SIG-M5 (cell line): ENCODE measurements at places on chromosomes 1 and 21.

DNA sequence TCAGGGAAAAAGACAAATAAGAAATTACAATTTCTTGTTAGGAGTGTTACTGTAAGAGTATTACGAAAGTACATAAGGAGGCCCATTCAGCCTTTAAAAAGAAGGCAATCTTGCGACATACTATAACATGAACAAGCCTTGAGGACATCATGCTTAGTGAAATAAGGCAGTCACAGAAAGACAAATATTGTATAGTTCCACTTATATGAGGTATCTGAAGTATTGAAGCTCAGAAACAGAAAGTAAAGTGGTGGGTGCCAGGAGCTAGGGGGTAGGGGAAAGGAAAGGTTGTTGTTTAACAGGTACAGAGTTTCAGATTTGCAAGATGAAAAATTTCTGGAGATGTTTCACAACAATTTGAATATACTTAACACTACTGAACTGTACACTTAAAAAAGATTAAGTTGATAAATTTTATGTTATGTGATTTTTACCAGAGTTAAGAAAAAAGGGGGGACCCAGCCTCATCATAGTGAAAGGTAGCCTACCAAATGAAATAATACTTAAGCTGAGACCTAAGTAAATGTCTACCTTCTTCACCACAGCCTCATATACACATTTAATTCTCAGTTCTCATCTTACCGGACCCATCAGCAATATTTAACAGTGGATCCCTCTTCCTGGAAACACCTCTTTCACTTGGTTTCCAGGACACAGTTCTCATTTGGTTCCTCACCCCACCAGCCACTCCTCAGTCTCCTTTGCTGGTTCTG, 19.5 kb downstream of the USP24 start:
- DNase-seq = peak; percentile 61

- DNase-seq = no peak
Measured at GRCh38 chr21:45600248-45600647, 43.3 kb upstream of the PCBP3 start.

- peak; percentile 72 for DNase-seq
Measured at GRCh38 chr1:38009088-38009840, 3.3 kb upstream of the UTP11 start.

DNA sequence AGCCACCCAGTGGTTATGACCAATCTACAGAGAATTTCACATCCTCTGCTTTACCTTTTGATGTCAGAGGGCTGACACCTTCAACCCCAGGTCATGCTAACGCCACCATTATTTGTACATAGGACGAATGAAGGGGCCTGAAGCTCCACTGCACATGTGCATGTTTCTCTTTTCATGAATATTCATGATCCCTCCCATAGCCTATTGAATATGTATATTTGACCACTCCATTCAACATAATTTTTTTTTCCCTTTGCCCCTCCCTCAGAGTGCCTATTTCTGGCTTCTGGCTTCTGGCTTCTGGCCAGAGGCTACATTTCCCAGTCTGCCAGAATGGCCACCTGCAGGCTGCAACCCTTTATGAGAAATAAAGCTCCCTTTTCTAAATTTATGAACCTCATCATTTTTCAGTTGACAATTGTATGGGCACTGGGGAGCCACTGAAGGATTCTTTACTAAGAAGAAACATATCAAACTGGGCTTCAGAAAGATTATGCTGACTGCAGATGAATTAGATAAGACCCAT, 406.7 kb downstream of the SIPA1L2 start:
- no peak for DNase-seq

- DNase-seq = no peak
Measured at GRCh38 chr1:228368801-228369607, 37.6 kb downstream of the TRIM11 start.

DNA sequence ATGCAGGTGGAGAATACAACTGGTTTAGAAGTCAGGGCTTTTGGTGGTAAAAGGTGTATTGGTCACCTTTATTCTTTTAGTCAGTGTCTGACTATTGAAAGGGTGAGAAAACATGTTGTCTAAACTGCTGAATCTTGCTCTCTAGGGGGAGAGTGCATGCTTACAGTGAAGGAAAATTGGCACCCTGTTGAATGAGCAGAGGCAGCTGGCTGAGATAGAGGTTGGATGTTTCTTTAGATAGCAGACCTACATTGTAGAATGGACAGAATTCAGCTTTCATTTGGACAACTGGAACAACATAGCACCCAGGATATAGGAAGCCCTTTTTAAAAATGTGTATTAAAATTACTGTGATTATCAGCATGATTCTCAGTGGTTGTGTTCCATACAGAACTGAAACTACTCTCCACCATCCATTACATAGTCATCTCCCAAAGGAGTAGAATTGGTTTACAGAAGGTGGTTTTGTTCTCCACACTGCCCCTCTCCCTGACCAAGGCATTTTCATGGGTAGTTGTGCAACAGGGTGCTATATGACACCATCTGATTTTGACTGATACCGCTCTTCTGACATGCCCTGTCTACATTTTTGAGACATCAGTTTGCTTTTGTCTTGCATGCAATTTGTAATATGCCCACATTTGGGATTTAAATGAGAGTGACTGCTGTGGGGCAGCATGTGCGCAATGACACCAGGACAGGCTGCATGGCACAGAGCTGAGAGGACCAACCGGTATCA, 16.2 kb downstream of the RHOU start:
- DNase-seq = no peak

DNA sequence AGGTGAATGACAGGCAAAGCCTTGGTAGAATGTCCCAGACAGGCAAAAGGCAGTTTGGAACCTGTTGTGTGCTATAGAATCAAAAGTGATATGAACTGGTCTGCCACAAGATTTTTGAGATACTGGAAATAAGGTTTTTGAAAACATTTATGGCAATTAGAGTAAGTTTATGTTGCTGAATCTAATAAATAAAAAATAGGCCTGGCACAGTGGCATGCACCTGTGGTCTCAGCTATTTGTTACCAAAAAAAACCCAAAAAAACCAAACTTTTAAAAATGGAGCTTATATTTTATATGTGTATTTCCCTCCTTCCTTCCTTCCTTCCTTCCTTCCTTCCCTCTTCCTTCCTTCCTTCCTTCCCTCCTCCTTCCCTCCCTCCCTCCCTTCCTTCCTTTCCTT, 76.4 kb upstream of the ARTN start:
- DNase-seq = no peak
